ENCODE measurements at places on chromosomes 1 and 21.

- no peak for DNase-seq
Observed at GRCh38 chr1:10939654-10940450, 72.6 kb upstream of the TARDBP start.

- DNase-seq: no peak
Observed at GRCh38 chr1:208184966-208185654, 59.1 kb downstream of the PLXNA2 start.

DNA sequence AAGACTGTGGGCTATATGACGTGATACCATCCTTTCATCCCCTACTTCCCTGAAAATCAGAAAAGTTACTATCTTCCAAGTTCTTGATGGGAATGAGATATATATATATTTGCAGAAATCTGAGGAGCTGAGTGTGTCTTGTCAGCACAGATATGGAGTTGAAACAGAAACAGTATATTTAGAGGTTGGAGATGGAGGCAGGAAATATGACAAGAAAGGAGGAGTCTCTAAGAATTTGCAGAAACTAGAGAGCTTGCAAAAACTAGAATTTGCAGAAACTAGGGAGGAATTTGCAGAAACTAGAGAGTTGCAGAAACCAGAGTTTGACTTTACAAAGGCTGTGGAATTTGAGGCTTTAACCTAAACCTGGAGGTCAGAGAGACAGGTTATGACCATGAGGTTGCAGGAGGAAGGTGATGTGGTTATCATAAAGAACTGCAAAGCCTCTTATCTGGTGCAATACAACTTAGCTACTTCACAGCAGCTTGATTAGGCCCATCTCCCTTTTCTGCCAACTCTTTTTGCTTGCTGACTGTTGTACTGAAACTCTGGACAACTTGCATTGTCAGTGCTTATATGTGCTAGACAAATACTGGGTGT lies 22.3 kb downstream of the XCL2 start:
- no peak for DNase-seq

DNA sequence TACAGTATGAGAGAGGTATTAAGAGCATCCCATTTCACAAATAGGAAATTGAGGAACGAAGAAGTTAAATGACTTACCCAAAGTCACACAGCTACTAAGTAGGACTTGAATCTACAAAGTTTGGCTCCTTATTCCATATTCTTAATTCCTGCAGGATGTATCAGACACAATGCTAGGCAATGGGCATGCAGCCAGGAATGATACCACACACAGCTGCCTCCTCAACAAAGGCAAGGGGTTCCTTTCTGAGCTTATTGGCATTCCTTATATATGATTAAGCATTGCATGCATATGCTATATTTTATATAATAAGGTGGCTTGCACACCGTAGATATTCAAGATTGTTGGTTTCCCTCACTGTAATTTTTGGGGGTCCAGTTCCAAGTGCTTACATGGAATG lies 34.2 kb upstream of the JUN start:
- DNase-seq: no peak

DNA sequence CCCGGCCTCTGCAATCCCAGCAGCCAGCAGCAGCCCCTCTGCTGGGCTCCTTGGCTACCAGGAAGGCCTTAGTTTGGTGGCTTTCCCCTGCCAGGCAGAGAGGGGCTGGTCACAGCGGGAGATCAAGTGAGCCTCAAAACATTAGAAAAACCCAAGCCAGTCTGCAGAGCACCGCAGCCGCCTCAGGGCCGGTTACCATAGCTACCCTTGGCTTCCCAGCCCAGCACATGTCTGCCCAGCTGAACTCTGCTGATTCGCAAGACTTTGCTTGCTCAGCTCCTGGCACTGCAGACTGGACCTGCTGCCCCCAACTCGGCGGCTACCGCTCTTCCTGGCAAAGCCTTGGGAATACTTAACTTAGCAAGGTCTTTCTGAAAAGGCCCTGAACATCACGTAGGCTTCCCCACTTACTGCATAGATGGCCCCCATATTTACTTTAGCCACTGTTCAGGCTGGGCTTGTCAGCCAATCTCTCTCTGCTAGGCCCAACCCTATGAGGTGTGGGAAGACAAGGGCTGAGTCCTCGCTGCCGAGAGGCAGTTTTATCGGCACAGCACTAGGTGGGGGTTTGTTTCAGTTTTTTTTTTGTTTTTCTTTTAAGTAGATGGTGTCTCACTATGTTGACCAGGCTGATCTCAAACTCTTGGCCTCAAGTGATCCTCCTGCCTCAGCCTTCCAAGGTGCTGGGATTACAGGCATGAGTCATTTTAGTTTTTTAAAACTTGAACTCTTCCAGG lies 28.6 kb upstream of the PLEKHG5 start:
- DNase-seq: no peak

DNA sequence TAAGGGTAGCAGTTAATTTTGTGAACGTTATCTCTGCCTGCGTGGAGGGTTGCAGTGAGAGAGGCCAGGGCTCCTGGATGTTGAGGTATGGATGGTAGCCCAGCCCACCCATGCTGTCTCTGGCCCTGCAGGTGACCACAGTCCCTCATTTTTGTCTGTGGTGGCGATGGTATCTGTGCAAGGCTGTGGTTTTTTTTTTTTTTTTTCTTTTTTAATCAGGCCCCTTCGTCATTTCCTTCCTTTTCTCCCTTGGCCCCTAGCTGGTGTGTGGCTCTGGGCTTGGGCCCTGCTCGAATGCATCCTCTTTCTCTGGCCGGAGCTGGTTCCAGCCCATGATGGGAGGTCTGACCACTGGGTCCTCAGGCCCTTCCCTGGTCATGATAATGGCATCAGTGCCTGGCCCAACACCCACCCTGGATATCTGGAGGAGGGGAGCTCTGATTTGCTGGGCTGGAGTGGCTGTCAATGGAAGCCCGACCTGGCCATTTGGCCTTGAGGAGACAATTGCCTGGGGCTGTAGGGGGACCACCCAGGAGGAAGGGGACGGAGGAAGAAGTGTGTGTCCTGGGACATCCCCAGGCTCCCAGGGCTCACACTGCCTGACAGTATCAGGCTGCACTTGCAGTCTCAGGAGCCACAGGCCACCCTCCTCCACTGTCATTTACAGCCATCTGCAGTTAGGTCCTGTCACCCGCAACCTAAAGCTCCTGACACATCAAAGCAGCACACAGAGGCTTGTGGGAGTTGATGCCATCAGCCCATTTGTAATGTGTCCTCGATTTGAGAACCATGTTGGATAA lies 8.1 kb upstream of the RNF187 start:
- DNase-seq: no peak

DNA sequence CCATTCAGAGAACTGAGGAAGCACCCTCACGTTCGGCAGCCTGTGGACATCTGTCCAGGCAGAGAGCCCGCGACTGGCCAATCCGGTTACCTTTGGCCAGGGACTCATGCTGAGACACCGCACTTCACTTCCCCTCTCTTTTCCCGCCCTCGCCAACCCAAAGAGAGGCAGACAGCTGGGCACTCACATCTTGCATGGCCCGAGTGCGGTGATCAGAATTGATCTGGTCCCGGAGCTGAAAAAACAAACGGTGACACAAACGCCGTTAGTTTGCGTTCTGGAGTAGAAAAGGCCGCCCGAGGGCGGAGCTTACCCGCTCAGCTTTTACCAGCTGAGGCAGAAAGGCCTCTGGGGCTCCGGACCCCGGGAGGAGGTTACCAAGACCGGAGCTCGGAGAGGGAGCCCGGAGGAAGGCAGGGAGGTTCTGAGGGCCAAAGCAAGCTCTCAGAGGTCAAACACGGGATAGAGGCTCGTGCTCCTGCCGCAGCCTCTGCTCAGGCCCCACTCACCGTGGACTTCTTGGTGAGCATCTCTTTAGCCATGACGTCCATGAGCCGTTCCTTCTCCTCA lies 376 bp downstream of the SF3A3 start:
- peak; percentile 32 for DNase-seq

- DNase-seq: no peak
Observed at GRCh38 chr1:99659755-99660210, 13.9 kb downstream of the PALMD start.

GRCh38 chr1:225963735-225964530 lies 22.9 kb upstream of the LEFTY2 start:
- DNase-seq: no peak

- DNase-seq: no peak
Observed at GRCh38 chr21:44456214-44456914, 1.1 kb downstream of the LRRC3 start.

GRCh38 chr1:204545881-204546280 lies 29.7 kb downstream of the MDM4 start:
- DNase-seq: no peak

DNA sequence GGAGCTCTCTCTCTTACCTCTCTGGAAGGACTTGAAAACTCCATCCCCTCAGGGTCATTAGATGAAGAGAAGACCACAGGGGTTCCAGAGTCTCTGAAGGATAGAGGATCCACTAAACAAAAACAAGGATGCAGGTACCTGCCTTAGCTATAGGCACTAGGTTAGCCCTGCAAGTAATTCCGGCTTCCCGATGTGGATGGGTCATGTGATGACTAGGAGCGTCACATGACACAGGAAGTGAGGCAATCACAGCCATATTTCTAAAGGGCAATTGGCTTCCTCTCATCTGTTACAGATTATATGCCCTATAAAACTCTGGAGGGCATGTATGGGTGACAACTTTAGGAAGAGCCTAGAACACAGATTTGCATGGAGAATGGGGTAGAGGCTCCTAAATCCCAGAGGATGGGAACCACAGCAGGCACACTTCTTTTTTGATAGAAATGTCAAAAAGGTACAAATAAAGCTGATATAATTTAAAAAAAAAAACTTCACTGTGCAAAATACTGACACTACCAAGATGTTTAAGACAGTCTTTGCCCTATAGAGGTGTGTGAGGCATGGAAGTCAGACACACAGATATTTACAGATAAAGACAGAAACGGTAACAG lies 14.1 kb downstream of the ENTREP3 start:
- DNase-seq: peak; percentile 74

DNA sequence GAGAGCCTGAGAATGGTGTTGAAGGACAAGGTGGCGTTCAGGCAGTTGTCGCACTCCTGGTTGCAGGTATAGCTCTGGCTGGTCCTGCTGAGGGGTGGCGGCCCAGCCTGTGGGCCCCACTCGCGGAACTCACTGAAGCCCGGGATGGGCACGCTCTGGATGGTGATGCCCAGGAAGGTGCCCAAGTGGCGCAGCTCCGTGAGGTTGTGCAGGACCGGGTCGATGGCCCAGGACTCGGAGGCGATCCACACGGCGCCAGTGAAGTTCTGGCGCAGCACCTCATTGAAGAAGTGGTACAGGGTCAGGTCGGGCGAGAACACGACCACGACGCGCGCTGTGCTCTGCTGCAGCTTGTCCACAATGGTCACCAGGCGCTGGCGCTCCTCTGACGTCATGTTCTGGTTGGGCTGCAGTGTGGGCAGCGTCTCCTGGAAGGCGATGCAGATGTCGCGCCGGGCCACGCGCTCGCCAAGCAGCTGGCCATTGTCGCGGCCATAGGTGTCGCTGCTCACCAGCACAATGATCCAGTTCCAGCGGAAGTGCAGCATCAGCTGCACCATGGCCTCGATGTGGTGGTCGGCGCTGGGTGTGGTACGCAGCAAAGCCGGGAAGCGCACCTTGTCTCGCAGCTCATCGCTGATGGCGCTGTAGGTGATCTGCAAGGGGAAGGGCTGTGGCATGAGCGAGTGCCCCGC lies 5.0 kb downstream of the TAS1R2 start:
- no peak for DNase-seq

GRCh38 chr1:223011505-223011856 lies 131.6 kb downstream of the TLR5 start:
- no peak for DNase-seq

GRCh38 chr1:147207192-147207591 lies 17.9 kb downstream of the FMO5 start:
- DNase-seq: no peak

GRCh38 chr1:223878598-223879325 lies 33.0 kb upstream of the TP53BP2 start:
- no peak for DNase-seq

DNA sequence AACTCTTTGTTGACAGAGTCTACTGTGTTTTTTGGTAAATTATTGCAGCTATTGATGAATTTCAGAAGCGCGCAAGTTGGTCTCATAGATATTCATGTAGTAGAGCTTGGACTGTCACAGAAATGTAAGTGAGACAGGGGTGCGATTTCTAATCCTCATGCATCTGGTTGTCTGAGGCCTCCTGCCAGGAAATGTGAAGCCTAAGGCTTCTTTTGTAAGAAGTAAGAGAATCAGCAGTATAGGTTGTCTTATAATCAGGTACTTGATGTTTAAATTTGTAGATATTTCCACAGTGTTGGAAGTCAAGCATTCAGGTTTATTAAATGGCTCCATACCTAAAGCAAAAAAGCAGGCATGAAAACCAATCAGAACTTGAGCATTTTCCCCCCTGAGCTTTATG lies 332.9 kb upstream of the FMN2 start:
- no peak for DNase-seq

DNA sequence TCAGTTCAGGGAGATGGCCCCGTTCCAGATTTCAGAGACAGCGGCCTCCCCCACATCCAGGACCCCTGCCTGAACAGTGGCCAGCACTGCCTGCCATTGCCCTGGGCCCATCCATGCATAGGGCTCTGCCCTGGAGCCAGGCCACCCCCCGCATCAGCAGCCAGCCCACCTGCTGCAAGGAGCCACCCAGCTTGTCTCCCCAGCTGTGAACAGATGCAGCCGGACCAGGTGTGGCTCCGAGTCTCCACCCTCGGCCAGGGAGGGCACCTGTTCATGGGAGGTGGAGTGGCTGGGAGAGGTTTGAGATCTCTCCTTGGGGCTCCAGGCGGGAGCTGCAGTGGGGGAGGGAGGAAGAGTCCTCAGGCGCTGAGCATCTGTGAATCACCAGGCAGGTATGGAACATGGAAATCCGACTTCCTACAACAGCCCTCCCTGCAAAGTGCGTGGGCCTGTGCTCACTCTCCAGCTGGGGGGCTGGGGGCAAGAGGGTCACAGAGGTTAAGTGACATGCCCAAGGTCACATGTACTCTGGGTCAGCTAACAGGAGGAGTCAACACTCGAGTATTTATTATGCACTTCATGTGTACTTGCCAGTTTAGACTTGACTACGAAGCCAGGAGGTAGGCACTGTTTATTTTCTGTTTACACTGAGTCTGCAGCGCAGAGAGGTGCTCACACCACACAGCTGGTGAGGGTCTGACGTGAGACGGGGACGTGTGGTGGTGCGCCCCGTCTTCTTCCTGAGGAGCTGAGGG lies 4.8 kb upstream of the HES5 start:
- no peak for DNase-seq

DNA sequence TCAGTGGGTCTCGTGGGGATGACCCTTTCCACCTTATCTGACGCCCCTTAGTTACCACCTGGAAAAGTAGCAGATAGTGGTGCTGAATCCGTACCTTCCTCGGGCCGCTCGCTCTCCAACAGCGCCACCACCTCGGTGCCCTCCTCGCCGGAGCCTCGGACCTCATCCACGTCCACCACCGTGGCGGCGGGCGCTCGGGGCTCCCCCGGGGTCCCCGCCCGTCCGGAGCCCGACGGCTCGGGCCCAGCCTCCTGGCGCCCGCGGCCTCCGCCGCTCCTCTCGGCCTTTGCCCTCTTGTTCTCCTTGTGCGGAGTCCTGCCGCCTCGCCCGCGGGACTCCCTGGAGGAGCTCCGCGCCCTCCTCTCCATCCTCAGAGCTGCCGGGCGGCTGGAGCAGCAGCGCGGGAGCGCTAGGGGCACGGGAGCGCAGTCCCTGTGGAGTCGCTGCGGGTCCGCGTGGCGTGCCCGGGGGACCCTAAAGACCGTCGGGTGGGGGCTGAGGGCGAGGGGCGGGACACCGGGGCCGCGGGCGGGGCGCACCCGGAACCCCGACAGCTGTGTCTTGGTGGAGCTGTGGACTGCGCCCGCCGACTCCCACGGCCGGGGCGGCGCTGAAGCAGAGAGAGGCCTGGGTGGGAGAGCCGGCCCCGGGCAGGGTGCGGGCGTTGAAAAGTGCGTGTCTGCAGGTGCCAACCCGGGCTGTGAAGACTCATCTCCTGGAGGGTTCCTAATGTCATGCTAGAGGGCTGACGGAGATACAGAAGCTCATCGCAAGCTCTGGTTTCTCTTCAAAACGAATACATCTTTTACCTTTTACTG lies at the start of gene NPHS2:
NPHS2 (minus strand) TSS at position 452 of the 818 bp plus-strand sequence; CDS start at position 368, 84 bp downstream.
- DNase-seq: no peak

Data from pancreas (tissue), 10 donors.